ENCODE measurements at places on chromosomes 1 and 21. TPM values are rescaled to one million over a fixed set of nuclear protein-coding genes. Genes with fewer than 3 reads are reported as not detected.

OR2T6 gene
- not detected for total RNA-seq

GOLPH3L gene
- 41.4 TPM for total RNA-seq

CDC20 gene
- total RNA-seq, result 3.3 TPM

TRIM63 gene
- total RNA-seq, result 1.5 TPM

PDPN gene
- 3.9 TPM for total RNA-seq

ATP1A4 gene
- total RNA-seq, result not detected

DNA sequence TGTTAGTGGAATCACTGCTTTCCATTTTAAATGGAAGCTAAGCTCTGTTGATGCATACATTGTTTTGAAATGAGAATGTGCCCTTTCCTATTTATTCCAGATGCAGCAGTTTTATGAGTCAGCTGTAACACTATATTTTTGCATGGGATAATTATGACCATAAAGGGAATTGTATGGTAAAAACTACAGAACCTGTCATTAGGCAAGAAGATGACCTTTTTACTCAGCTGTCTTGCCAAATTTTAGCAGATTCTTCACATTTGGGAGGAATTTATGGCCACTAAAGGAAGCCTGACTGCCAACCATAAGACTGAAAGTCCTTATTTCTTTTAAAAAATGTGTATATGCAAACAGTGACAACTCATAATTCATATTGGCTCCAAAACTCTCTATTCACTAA, 356.3 kb upstream of the PRMT6 start:
- DNase-seq, result no peak

DNA sequence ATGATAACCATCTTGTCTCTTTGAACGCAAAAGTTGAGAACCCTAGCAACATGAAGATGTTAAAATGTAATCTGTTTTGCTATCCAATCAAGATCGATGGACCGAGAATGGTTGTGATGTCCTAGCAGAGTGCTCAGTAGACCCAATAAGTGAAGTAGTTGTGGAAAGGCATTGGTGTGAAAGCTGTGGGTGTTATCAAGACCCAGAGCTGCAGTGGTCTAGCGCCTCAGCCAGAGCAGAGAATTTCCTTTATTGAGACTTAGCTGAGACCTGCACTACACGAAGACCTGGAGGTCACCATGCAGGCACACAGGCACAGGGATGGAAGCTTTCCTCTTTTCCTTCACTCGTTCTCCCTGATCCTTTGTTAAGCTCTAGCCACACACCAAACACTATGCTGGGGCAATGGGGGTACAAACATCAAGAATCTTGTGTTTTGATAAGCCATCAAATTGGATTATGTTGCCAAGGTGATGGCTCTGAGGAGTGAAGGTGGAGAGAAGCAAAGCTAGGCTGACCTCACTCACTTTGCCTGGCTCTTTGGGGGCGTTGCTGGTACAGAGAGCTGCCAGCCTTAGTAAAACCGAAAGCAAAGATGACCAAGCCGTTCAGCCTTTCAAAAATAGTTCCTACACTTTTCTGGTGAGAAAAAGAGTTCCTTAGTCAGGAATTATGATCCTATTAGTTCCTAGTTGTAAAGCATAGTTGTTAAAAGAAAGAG, 24.1 kb downstream of the METTL13 start:
- no peak for DNase-seq

GRCh38 chr1:42834803-42835202, 11.6 kb upstream of the ZNF691 start:
- DNase-seq, result no peak

DNA sequence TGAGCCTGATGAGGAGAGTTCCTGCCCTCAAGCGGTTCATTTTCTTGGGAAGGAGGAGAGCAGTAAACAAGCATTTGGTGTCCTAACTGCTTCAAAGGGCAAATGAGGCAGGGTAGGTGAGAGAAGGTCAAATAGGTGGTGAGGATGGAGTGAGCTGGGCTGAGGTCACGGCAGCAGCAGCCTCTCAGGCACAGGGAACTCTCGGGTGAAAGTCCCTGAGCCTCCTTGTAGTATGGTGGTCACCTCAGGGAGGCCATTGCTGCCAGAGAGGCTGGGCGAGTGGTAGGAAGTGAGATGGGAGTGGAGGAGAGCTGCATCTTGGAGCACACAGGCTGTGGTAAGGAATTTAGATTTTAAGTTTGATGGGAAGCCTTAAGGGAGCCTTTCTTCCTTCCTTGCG, 4.0 kb downstream of the ADARB1 start:
- DNase-seq, result no peak

DNA sequence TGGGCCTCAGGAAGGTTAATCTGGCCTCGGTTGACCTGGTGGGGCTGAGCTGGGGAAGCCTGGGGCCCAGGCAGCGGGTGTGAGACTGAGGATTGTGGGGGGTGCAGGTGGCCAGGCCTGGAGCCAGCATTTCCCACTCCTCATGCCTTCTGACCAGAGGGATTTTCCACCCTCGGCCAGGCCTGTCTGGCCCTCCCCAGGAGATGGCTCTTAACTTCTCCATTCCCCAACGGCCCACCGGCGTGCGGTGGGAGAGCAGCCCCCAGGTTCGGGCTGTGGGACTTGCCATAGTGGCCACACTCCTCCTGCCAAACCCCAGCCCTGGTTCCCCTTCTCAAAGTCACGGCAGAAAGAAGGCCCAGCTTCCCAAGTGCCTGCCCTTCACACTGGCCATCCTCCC, 126.5 kb upstream of the RUNX3 start:
- DNase-seq, result no peak

GRCh38 chr1:217333939-217334338, 297.0 kb downstream of the GPATCH2 start:
- DNase-seq, result peak; percentile 9

DNA sequence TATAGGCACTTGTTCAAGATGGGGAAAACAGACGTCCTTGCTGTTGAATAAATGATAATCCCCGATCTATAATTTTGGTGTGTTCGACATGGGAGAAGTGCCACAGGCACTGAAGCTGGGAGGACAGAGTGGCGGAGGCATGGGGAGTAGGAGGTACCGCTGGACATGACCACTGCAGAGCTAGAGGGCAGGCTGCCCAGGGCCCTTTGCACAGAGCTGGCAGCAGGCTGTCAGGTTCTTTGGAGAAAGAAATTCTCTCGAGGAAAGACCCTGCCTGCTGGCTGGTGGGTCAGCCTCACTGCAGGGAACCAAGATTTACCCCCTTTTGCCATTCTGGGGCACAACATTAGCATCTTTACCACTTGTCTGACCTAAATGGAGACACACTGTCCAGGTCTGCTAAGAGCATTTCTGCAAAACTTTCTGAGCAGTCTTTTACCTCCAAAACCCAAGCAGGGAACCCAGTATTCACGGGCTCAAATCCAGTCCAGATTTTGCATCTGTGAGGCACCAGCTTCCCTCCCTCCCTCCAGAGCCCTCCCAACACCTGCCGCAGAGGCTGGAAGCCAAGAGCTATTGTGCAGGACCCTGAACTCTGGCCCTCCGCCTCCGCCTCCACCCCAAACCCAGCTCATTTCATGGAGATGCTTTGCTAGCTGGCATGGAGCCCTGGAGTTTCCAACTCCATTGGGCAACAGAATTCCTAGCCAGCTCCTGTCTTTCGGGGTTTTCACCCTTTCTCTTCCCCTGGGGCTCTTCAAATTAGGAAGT, 142.3 kb downstream of the PLXNA2 start:
- DNase-seq, result no peak

DNA sequence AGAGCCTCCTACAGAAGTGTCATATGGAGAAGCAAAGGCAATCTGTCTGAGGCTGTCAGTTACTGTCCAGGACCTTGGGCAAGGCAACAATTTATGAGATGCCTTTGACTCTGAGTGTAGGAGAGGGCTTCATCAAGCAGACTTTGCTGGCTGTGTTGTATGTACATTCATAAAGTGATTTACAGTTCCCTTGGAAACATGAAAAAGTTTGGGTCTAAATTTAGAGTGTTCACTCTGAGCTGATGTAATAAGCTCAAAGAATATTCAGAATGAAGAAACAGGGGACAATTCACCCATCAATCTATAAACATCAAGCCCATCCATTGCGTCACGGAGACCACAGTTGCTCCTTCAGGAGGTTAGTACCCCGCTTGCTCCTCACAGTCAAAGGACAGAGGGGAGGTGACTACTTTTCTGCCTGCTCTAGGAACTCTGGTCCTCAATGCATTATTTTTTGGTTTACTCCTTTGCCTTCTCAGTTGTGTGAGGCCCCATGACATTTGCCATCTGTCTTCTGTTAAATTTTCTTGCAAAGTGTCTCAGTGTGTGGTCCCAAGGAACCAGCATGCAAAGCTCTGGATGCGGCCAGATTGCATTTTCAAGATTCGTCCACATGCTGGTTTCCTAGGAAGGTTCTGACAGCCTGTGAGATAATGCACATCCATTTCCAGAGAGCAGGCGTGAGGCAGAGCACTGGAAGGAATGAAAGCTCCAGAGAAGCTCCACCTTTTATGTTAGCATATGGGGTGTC, 241.1 kb upstream of the KIAA0040 start:
- no peak for DNase-seq

- no peak for DNase-seq
These were observed 73.2 kb downstream of the ZC3H11B start for GRCh38 chr1:219539645-219540254.

GRCh38 chr1:94641990-94642389, 100.4 kb upstream of the F3 start:
- DNase-seq, result no peak

DNA sequence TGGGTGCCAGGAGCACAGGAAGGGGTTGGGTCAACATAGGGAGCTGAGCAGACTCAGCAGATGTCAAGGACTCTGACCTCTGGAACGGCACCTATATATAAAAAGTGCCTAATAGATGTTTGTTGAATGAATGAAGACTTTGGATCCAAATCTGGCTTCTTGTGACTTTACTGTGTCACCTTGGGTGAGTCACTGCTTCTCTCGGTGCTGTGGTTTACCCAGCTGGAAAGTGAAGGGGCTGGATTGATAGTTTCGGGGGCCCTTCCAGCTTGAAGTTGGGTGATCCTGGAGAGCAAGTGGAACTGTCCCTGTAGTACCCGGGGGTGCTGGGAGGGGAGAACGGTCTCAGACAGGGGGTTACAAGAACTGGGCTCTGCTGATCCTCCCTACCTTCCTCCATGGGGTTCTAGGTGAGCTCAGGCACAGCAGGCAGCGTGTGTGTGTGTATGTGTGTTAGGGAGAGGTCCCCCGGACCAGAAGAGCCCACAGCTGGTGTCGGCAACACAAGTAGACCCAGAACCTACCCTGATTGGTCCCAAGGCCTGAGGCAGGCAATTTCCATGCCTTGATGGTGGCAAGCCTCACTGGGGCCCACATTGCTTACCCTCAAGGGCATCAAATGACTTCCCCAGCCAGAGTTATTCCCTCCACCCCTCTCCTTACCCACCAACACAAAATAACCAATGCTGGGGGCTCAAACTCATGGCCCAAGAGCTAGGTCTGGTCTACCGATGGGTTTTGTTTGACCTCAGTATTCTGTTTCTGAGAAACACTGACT, 5.5 kb upstream of the PADI1 start:
- DNase-seq, result no peak

DNA sequence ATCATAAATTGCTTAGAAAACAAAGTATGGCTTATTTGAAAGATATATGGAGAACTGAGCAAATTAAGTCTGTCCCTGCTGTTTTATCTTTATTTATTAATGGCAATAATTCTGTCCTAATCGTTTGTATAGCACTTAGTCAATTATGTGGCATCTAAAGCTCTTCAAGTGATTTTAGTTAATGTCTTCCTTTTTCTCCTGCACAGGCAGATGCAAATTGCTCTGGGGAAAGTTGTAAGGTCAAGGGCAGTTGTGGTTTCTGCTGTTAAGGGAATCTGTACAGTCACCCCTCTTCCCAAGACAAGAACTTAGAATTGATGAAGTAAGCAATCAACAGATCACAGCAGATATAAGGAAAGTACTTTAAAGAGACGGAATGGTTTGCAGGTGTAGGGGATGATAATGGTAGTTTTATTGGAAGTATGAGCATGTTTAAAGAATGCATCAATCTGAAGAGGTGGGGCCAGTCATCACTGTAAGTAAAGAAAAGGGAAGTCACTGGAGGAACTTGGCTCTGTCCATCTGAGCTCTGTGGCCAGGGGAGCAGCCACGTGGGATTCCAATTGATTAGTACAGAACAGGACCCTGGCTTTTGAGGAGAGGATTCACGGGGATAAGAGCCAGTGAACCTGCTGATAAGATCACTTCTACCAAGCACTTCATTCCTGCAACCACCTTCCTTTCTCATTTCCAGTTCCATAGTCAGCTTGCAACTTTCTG, 116.0 kb upstream of the KCNJ6 start:
- DNase-seq, result no peak

DNA sequence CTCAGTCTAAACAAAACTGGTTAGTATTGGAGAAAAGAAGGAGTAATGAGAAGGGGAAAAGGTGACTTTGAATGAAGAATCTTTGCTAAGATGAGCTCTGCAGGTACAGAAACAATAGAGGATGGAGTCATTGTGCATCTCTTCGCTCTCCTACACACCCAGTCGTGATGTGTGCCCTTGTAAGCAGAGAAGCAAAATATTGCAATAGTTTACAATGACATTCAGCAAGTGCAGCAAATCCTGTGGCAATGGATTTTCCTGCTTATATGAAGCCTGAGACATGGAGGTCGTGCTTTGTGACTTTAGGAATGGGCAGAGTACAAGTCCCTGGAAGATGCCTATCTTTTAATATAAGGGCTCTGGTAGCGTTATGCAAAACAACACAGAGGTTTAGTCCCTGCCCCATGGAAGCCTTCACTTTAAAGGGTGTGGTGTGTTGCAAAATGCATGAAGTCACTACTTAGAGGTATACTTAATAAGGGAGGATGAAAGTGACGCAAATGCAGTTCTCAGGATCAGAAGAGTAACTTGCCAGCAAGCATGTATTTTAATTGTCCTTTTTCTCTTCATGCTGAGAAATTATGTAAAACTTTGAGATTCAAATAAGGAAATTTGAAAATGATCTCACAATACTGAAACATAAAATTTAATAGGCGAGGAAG, 88.0 kb upstream of the IVNS1ABP start:
- no peak for DNase-seq

DNA sequence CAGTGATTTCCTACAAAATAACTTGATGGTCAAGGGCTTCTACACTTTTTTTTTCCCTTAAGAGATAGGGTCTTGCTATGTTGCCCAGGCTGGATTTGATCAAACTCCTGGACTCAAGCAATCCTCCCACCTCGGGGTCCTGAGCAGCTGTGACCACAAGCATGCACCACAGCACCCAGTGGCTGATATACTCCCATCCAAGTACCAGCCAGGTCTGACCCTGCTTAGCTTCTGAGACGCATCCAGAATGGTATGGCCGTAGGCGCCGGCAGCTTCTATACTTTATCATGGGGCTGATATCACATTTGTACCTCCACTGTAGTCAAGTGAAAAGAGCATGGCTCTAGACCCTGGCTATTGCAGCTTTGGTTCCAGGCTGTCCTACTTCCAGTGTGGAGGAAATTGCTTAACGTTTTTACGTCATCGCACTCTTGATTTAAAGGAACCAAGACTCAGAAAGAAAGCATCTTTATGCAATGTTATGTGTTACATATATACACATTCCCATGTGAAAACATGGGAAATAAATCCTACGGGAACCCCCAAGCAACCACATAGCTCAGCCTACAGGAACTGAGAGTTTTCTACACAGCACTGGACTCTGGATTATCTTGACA, 39.5 kb downstream of the PDPN start:
- DNase-seq, result no peak

GRCh38 chr1:31881688-31882000, 56.5 kb downstream of the PTP4A2 start:
- DNase-seq, result peak; percentile 66

Data from thyroid gland (tissue), 4 donors.